ENCODE measurements at places on chromosomes 6 and 20. TPM values are rescaled to one million over a fixed set of nuclear protein-coding genes. Genes with fewer than 3 reads are reported as not detected.

DNA sequence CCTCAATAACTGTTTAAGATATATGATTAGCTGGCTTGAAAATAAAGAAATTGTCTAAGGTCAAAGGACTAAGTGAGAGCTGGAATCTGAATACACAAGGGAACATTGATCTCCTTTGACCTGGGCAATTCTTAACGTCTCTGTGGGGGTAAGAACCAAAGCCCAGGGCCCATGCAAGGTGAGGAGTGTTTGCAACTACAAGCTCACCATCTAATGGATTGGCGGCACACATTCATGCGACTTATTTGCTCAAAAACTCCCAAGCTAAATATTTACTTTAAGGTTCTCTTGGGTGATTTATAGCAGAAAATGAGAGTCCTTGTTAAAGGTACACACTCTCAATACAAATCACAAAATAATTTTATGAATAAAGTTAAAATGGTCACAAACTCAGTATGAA lies 392.0 kb upstream of the FLRT3 start:
- no peak for DNase-seq

GRCh38 chr6:22598339-22598738 lies 29.0 kb downstream of the HDGFL1 start:
- DNase-seq, result no peak

DNA sequence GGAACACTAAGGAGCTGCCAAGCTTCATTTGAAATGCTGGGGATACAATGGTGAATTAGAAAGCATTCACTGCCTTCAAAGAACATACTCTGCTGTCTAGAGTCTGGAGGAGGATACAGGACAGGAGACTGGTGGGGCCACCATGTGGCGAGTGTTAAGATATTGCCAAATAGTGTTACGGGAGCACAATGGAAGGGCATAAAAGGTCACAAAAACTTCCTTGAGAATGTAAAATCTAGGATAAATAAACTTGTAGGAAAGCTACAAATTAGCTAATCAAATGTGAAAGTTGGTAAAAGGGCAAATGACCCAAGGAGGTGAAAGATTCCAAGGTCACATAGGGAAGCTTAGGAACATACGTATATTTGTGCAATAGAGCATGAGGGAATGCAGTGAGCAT lies 271.7 kb downstream of the RFPL4B start:
- DNase-seq, result no peak

DNA sequence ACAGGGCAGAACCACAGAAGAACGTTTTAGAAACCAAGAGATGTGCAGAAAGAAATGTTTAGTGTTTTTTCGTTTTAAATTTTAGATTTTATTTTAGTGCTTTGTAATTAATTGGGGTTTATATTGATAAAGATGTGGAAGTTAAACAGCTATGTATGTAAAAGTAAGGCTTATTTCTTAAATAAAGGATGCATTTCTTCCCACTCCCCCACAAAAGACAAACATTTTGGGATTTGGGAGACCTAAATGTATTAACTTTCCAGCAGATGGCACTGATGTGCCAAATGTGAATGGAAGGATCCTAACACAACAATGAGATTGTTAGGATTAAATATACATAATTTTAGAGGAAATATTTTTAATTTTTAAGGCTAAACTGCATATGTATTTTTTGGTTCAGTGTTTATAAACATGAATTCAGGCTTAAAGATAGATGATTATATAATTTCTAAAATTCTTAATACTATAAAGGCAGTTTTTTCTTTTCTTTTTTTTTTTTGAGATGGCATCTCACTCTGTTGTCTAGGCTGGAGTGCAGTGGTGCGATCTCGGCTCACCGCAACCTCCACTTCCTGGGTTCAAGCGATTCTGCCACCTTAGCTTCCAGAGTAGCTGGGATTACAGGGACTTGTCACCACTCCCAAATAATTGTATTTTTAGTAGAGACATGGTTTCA lies 12.0 kb downstream of the PFDN4 start:
- no peak for DNase-seq

PSORS1C2 gene
- not detected for polyA plus RNA-seq

COL19A1 gene
- not detected for polyA plus RNA-seq

TINAG gene
- polyA plus RNA-seq, result not detected

- no peak for DNase-seq
These were observed 8.7 kb upstream of the SRXN1 start for GRCh38 chr20:661474-662270.

PAK5 gene
- 0.01 TPM for polyA plus RNA-seq

GRCh38 chr6:45350186-45350710 lies 22.1 kb downstream of the RUNX2 start:
- DNase-seq, result no peak

PACRG gene
- polyA plus RNA-seq, result 0.61 TPM
